AG08396 (cell line): ENCODE measurements at places on chromosomes 5 and 9.
A peak's percentile ranks its signal among the peaks of the same experiment; 100 is the strongest.

DNA sequence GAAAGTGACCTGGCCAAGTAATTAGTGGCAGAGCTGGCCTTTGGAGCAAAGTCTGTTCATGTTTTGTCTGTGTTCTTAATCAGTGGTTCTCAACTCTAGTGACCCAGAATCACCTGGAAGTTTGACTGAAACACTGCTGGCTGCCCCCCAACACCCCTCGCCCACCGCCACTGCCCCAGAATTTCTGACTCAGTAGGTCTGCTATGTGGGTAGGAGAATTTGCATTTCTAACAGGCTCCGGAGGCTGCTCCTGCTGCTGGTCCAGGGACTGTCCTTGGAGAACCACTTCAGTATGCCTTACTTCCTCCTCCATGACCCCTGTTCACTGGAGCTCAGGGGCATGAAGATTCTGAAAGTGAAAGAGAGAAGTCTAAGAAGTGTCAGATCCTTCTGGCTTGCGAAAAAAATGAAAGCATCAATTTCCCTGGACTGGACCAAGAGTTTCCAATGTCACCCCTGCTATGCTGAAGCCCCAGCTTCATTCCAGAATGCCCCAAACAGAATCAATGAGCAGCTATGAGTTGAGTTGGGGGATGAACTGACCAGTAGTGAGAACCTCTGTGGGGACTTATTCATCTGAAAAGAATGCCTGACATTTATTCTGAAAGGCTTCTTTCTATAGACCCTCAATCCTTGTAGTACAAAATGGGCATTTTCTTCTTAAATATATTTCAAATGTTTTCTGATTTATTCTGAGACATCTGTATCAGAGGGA, 20.8 kb upstream of the COL15A1 start:
- DNase-seq: peak; percentile 21

DNA sequence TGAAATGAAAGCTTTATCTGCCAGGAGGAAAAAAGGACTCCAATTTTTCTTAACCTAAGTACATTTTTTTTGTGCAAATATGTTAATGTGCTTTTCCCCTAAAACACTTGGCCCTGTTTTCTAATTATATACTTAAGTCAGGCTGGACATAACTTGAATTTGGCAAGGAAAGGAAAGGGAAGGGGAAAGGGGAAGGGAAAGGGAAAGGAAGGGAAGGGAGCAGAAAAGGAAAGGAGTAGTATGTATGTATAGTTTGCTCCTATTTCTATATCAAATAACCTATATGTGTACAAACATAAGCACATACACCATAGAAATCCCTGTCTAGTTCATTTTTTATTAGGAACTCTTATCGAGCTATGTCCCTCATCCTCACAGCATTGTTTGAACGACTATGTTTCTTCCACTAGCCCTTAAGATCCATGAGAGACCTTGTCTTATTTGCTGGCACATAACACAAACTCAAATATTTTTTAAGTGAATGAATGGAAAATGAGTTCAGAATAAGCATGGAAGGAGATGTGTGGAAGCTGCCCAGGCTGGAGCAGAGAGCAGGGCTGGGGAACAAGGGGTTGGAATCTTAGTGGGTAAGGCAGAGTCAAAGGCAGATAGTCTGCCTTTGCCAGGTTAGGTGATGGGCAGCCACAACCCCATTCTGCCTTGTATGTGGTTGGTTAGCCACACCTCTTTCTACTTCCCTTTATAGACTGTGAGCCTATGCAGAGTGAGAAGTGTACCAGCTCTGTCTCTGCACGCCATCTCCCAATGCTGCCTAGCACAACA, 70.0 kb downstream of the KLHL3 start:
- no peak for DNase-seq

DNA sequence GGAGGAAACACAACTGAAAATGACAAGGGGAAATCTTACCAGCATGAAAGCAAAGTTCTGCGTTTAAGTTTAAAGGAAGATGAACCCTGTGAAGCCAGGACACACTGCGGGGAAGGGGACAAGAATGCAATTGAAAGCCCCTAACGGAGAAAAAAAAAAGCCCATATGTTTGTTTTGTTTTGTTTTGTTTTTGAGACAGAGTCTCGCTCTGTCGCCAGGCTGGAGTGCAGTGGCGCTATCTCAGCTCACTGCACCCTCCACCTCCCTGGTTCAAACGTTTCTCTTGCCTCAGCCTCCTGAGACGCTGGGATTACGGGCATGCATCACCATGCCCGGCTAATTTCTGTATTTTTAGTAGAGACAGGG, 2.9 kb downstream of the STK10 start:
- no peak for DNase-seq

GRCh38 chr5:102561894-102562760, 63.3 kb upstream of the SLCO6A1 start:
- DNase-seq: peak; percentile 7

- DNase-seq: peak; percentile 45
Observed at GRCh38 chr9:72041775-72042194, 18.6 kb downstream of the C9orf57 start.

GRCh38 chr9:137428311-137428630, 5.1 kb downstream of the NOXA1 start:
- DNase-seq: no peak
